ENCODE measurements at places on chromosomes 1 and 21.

- DNase-seq, result no peak
Measured at GRCh38 chr1:14726606-14727005, 128.1 kb downstream of the KAZN start.

DNA sequence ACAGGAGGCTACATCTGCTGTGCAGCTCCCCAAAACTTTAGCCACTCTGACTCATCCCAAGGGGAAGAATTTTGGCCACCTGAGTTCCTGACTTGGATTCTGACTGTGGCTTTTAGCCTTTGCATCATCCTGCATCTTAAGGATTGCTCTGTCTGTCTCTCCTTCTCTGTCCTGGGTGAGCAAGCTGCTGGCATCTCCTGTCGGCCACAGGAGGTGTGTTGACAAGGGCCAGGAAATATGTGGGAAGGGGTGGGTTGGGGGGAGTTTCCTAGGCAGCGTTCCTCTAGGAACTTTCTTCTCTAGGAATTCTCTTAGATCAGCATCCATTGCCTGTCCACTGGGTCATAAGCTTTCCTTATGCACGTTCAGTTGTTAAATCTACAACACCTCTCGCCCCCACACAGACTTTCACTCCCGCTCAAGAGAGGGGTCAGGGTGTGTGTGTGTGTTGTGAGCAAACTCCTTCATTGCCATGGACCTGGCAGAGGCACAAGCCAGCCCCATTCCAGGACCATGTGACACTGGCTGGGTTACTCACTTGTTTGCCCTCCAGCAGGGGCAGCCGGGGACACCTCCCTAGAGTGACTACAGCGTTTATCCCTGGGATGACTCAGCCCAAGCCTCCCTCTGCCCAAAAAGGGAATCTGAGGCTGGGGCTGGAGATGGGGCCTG lies 145.0 kb upstream of the DUSP10 start:
- DNase-seq, result no peak

DNA sequence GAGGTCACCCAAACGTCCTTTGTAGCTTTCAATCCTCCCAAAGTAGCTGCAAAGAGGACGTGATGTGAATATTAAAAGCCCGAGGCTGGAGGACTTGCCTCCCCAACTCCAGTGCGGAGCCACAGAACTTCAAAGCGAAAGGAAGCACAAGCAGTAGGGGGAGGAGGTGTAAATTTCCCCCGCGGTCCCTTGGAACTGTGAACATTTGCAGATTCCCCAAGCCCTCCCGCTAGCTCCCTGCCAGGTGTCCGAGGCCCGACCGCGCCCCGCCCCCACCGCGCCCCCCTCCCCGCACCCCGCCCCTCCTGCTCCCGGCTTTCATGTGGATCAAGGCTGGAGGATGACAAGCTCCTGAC lies 41.5 kb upstream of the HAO2 start:
- no peak for DNase-seq

- no peak for DNase-seq
Measured at GRCh38 chr1:56688522-56689026, 43.5 kb downstream of the PRKAA2 start.

GRCh38 chr1:92219028-92219427 lies 1.3 kb downstream of the C1orf146 start:
- DNase-seq, result no peak

- no peak for DNase-seq
Measured at GRCh38 chr1:66739401-66740157, 12.7 kb upstream of the DYNLT5 start.

DNA sequence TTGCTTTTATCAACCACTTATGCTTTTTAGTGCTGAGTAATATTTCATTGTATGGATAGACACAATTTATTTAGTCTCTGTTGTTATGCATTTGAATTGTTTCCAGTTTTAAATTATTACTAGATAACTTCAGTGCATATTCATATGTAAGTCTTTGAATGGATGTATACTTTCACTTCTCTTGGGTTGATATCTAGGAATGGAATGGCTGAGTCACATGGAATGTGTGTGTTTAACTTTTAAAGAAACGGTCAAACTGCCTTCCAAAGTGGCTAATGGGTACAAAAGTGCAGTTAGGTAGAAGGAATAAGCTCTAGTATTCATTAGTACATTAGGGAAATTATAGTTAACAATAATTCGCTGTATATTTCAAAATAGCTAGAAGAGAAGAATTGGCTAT lies 82.4 kb downstream of the NPHS2 start:
- no peak for DNase-seq

- DNase-seq, result peak; percentile 20
Measured at GRCh38 chr1:172746091-172746949, 87.4 kb downstream of the FASLG start.

DNA sequence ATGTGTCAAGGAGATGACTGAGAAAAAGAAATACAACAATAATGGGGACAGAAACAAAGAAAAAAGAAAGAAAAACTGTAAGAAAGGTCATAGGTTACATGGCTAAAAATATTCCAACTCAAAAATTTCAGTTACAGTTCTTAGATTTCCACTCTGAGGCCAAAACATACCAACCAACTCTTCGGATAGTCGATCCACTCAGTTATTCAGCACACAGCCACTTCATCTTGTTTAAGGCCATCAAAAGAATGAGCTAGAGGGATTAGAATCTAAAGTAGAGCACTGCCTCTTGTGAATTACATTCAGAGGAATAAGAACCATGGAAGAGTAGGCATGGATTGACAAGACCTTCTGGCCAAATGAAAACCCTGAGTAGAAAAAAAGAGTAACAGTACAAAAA lies 277.0 kb downstream of the MRPL39 start:
- DNase-seq, result no peak

DNA sequence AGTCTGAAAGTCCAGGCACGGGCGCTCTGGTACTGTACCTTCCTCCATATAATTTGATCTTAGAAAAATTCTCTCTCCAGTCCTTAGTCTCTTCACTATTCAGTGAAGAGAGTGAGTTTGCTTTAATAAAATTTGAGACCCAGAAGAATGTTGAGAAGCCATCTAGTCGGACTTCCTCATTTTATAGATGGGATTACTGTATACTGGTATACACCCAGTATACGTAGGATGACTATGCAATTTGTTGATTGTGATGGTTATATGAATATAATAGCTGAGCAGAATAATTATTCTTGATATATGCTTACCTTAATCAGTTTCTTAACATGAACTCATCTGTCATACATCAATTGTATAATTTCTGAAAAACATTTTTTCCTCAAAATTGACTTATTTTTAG lies 328.0 kb upstream of the B3GALT2 start:
- DNase-seq, result no peak

DNA sequence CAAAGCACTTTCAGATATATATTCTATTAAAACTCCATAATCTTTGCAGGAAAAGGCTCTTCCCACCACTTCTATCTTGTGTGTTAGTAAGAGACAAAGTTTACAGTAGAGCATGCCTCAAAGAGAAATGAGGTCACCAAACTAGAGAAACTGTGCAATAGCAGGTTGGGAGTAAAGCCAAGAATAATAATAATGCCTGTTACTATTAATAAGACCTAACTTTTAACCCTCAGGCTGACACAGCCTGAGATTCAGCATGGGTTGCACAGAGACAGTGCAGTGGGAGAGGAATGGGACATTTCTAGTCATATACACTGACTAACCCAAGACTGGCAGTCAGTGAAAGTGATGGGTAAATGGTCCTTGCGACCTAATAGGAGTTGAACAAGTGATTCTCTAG lies 320.2 kb upstream of the NFIA start:
- no peak for DNase-seq

Measured in stimulated activated CD8-positive, alpha-beta memory T cell treated with anti-CD3 and anti-CD28 coated beads, Interleukin-7, amount 100 ng/mL, for 1 hour (primary cell).